LHCN-M2 (cell line): ENCODE measurements at places on chromosomes 5 and 9.

DNA sequence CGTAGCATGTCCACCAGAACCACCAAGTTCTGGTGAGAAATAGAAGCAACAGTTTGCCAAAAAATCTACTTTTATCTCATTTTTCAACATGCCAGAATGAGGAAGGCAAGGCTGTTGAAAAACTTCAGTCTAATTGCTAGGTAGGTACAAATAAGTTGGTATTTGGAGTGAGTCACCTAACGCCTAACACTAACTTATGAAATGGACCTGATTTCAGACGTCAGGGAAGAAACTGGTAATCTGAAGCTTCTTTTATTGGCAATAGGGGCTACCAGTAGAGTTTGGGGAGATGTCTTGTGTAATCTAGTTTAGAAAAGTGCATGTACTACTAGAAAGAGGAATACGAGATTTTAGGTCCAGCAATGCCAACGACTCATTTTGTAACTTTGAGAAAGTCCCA, 4.4 kb upstream of the PDE6A start:
- no peak for DNase-seq

DNA sequence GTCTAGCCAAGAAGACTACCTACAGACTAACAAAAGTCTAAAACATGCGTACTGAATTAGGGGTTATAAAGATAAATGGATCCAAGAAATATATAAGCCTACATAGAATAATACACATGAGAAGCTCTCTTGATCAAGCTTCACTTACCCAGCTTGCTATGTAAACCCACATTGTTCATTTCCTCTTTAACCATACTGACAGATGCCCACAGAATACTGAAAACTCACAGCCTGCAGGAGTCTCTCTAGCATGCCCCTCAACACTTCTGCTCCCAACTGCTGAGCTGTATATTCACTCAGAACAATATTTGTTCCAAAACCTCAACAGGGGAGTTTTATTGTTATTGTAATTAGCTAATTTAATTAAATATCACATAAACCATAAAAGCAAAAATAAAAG, 52.4 kb downstream of the RFX3 start:
- no peak for DNase-seq

DNA sequence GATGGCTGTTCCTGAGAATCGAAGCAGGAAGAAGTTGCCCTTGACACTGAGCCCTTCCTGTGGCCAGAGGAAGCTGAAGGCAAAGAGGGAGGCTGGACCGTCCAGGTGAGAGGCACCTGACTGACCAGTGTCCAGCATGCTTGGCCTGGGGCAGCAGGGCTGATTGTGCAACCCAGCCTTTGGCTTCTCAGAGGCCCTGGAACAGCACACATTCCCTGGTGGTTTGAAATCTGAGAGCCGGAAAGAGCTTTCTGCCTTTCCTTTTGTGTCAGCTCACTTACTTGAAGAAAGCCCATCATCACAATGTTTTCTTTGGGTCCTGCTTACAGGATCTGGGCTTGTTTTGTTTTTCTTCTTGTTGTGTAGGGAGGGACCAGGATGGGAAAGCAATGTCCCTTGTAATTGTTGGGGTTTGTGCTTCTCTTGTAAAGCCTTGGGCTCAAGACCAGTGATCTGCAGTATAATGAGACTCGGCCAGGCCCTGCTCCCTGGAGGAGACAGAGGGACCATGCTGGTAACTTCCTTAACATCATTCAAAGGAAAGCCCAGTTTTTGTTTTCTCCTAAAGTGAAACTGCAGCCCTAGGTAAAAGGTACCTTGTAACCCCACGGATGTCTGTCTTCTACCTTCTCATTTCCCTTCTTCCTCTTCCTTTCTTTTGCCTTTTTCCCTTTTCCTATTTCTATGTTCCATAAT, 213.7 kb downstream of the NXNL2 start:
- DNase-seq: peak; percentile 65

DNA sequence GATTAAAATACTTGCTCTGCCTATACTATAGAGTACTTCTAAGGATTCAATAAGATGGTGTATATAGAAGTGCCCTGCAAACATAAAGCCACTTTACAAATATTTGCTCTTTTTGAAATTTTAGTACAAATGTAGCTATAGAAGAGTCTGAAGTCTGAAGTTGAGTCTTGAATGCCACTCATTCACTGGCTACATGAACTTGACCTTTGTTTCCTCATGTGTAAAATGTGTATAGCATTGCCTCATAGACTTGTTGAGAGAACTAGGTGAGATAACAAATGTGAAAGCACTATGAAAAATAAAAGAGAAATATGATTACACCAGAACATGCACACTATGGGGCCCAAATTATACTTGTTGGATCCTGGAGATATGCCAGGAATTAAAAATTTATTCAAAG, 244.7 kb downstream of the SEC61B start:
- DNase-seq: no peak

DNA sequence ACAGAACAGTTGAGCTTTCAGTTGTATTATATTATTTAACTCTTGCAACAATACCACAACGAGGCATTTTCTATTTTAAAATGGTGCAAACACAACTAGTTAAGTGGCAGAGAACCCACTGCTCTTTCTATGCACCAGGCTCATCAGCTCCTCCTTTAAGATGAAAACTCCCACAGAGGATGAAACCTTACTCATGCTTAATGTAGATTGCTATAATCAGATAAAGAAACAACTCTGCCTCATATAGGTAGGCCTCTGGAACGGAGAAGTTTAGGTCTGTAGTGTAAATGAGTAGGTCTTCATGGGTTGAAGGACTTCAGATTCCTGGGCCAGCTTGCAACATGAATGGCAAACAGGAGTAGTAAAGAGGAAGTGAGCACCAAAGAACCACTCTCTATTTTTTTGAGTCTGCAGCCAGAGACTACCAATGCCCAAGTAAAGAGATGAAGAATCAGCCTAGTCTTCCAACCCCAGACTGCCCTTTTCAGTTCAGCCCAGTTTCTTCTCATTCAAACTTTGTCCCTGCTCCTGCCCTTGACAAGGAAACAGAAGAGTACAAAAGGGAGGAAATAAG, 33.9 kb downstream of the HACD4 start:
- no peak for DNase-seq

GRCh38 chr9:124019771-124020519, 8.4 kb downstream of the LHX2 start:
- DNase-seq: no peak

GRCh38 chr9:137297966-137298365, 4.1 kb downstream of the NRARP start:
- no peak for DNase-seq

- no peak for DNase-seq
Observed at GRCh38 chr9:5326187-5326586, 13.5 kb downstream of the RLN1 start.

DNA sequence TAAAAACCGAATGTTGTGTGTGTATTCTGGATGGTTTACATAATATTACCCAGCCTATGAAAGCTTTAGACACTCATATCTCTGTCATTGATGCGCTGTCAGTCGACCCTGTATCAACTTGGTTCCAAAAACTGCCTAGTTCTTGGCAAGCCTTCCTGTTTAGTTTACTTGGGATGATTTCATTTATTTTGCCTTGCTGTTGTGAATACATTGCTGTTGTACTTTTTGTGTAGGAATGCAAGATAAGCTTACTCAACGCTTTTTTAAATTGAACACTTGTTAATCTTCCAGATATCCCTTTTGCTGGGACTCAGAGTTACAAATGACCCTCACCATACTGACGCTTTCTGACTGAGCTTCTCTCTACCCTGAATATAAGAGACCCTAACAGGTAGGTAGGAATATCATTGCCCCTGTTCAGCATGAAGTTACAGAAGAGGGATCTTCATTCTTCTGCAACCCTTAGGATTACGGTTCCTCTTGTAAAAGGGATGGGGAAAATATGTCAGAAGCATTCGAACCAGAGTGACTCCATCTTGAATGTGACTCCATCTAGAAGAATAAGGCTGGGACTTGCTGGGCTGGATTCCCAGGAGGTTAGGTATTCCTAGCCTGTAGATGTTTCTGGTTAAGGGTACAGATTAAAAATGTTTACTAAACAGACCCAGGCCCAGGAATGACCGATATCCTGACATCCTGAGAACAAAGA, 13.7 kb upstream of the PAIP1 start:
- DNase-seq: no peak

DNA sequence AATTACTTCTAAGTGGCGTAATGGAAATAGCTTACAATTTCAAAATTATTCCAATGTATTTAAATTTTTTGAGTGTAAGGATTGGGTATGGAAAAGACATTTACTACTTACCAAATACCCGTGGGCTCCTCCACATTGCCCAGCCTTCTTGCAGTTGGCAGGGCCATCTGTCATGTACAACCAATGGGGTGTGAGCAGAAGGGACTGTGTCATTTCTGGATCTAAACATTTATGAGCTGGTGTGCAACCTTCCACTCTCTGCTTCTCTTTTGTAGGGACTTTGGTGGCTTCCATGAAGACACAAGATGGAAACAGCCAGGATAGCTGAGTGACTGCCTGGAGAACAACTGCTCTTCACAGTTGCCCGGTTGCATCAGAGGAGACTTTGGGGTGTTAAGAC, 40.8 kb downstream of the FRMD3 start:
- no peak for DNase-seq

- peak; percentile 44 for DNase-seq
Observed at GRCh38 chr9:70065572-70065971, 21.9 kb downstream of the MAMDC2 start.

DNA sequence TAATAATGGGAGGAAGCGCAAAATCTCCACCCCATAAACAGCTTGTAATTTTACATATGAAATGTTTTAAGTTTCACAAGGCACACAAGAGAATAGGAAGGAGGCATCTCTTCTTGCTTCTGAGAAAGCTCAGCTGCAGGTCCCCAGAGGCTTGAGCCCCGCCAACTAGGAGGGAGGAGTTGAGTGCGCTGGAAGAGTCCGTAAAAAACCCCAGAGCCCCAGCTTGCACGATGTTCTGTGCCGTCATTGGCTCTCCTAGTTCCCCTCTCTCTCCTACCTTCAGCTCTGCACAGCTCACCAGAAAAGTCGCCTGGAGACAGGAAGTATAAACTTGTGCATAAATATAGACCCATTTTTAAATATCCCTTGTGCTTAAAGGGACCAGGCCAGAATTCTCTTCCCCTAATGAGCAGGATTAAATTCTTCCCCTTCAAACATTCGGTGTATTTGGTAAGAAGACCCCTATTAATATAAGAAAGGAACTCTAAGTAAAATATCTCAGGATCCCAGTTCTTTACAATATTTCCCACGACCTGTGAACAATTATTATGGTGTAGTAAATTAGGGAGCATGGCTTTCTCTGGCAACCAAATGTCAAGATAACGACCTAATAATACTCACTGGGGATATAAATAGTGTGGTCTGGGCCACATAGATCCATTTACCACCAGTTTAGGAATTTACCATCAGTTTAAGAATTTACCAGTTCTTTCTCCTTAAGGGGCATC, 13.7 kb downstream of the GLRX start:
- no peak for DNase-seq

GRCh38 chr9:107751567-107752210, 262.1 kb upstream of the KLF4 start:
- peak; percentile 77 for DNase-seq

DNA sequence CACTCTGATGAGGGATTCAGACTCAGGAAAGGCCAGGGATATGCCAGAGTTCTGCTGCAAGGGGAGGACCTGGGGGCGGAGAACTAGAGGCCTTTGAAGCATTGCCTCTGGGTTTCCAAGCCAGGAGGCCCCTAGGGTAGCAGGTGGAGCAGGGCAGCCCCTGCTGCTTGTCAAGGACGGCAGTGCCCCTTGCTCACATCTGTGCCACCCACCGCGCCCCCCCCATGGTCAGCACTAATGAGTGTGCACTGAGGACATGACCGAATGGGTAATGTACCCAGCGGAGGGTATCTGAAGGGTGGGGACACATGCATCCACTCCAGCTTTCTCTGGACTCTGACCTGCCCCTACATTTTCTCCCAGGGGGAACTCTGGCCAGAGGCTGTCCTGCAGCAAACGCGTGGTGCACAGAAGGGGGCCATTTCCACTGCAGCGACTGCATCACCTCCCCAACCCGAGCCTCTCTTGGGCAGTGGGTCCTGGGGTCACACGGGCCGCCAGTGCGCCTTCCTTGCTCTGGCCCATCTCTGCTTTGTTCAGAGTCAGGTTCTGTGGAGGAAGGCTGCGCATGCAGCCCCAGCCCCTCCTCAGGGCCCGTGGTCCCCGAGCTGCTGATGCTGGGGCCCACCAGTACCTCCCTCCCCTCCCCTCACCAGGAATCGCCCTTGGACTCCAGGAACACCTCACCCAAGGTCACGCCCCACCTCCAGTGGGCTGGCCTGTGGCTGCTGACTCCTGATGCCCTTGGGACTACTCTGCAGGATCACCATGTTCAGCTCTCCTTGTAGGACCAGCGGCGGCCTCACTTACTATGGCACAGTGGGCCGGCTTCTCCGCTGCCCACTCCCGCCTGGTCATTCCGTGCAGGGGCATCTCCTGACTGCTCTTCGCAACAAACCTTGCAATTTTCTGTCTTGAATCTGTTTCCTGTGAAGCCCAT, 31.2 kb downstream of the STC2 start:
- no peak for DNase-seq

- no peak for DNase-seq
Observed at GRCh38 chr5:30050056-30050815, 1143.2 kb upstream of the CDH6 start.

DNA sequence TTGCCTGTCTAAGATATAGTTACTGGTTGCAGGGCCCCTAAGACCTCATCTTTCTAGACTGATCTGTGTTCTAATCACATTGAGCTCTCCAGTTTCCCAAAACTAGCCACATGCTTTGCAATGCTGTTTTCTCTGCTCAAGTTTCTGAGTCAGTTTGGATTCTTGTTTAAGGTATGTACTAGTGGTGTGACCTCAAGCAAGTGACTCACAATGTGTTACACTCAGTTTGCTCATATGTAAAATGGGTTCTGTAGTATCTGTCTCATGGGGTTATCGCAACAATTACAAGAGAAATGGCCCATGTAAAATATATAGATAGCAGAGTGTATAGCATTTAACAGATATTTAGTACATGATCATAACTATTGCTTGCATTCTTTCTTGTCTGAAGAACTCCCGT, 153.1 kb upstream of the ELL2 start:
- DNase-seq: peak; percentile 50
